IMR-90 (cell line): ENCODE measurements at places on chromosomes 5 and 9. TPM values are rescaled to one million over a fixed set of nuclear protein-coding genes. Genes with fewer than 3 reads are reported as not detected.

DNA sequence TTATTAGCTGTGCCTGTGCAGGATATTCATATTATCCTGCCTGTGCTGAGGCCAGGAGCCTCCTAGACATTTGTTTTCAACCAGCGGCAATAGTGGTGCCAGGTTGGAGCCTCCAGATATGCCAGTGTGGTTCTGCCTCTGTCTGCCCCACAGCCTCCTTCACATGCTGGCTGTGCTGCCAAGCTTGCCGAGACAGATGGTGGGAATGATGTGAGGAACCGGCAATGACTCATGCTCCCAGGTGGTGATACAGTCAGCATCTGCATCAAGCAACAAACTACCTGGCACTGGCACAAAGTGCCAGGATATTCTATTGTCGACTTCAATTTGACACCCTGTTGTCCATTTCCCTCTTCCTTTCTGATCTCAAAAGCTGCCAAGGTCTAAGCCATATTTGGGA is 285.7 kb downstream of the CHSY3 start:
- DNase-seq: no peak
- no peaks in the 10 kb centered on the region for H3K4me1 ChIP-seq
- no peaks in the 10 kb centered on the region for H3K27me3 ChIP-seq
- no peak overlapping the region for H3K4me3 ChIP-seq
- no peaks in the 10 kb centered on the region for H3K36me3 ChIP-seq

- H3K4me1 ChIP-seq: 0 out of 2 replicates have a peak, but pooled peaks cover under 1% of the 10 kb centered on the region
- no peak for DNase-seq
- peaks cover 4% of the 10 kb centered on the region for H3K36me3 ChIP-seq
- no peaks in the 10 kb centered on the region for H3K27me3 ChIP-seq
- no peak overlapping the region for H3K4me3 ChIP-seq
Observed at GRCh38 chr9:128765499-128765898, 6.2 kb downstream of the ZER1 start.

DNA sequence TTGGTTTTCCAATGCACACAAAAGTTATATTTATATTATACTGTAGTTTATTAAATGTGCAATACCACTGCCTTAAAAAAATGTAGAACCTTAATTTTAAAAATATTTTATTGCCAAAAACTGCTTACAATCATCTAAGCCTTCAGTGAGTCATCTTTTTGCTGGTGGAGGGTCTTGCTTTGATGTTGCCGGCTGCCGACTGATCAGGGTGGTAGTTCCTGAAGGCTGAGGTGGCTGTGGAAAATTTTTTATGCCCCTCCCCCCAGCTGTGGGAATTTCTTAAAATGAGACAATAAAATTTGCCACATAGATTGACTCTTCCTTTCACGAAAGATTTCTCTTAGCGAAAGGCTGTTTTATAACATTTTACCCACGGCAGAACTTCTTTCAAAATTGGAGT is 75.9 kb upstream of the SLC25A51 start:
- DNase-seq: no peak
- no peaks in the 10 kb centered on the region for H3K27me3 ChIP-seq
- H3K4me1 ChIP-seq: peaks cover 20% of the 10 kb centered on the region
- H3K27ac ChIP-seq: no peak overlapping the region
- peaks cover 8% of the 10 kb centered on the region; the same call in 1 of the 2 replicates for H3K36me3 ChIP-seq

The RNF208 gene
- total RNA-seq: not detected in 2 replicates

DNA sequence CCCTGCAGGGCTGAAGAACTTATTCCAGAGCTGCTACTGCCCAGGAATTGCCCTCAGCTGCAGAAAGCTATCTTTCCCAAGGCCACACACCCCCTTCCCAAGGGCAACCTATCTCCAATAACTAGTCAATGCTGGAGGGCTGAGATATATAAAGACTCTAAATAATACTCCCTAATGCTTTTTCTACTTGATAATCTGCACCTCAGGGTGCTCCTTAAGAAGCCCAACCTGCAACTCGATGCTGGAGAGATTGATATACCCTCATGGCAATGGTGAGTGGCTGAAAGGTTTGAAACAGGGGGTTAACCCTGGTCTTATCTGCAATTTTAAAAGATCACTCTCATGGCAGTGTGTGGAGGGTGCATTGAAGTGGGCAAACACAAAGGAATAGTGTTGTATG is 142.7 kb upstream of the APC start:
- no peak overlapping the region for H3K27ac ChIP-seq
- H3K36me3 ChIP-seq: no peaks in the 10 kb centered on the region
- H3K27me3 ChIP-seq: no peaks in the 10 kb centered on the region; the same call in none of the 2 replicates
- no peak for DNase-seq
- no peaks in the 10 kb centered on the region for H3K4me1 ChIP-seq

DNA sequence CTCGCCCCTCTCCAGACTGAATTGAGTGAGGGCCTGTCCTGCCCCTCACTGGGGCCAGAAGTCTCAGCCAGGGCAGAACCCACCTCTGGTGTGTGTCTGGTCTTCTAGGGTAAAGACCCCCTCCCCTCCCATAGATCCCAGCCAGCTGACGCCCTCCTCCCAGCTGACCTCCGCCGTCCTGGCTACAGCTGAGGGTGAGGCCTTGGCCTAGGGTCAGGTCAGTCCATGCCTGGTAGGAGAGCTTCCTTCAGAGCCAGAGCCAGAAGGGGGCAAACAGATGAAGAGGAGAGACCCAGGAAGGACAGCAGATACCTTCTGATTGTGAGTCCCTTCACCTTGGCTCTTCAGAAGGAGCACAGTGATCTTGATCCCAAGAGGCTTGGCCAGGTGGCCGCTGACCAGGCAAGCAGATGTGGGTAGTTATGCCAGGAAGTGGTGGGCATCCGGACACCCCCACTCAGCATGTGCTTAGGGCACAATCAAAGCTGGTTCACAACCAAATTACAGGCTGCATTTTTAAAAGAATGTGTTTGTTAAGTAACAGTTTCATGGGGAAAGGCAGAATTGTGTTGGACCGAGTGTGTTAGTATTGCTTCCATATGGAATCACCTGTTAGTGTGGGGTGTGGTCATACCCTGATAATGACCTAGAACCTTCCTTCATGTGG is 29.9 kb downstream of the JADE2 start:
- DNase-seq: no peak
- H3K36me3 ChIP-seq: peaks cover 25% of the 10 kb centered on the region
- no peaks in the 10 kb centered on the region for H3K27me3 ChIP-seq

- no peak overlapping the region for H3K27ac ChIP-seq
- H3K36me3 ChIP-seq: no peaks in the 10 kb centered on the region
- no peaks in the 10 kb centered on the region for H3K4me1 ChIP-seq
- no peak for DNase-seq
- H3K4me3 ChIP-seq: no peak overlapping the region
Observed at GRCh38 chr9:105865285-105865684, 170.9 kb downstream of the TMEM38B start.

The BRINP1 gene
- total RNA-seq: under 0.01 TPM in 1 of 2 replicates, not detected in the other

GRCh38 chr9:93960221-93960970 is 5.2 kb upstream of the BARX1 start:
- H3K4me1 ChIP-seq: peaks cover 1% of the 10 kb centered on the region; the same call in 1 of the 2 replicates
- no peak overlapping the region for H3K27ac ChIP-seq
- no peak for DNase-seq
- H3K4me3 ChIP-seq: no peak overlapping the region

DNA sequence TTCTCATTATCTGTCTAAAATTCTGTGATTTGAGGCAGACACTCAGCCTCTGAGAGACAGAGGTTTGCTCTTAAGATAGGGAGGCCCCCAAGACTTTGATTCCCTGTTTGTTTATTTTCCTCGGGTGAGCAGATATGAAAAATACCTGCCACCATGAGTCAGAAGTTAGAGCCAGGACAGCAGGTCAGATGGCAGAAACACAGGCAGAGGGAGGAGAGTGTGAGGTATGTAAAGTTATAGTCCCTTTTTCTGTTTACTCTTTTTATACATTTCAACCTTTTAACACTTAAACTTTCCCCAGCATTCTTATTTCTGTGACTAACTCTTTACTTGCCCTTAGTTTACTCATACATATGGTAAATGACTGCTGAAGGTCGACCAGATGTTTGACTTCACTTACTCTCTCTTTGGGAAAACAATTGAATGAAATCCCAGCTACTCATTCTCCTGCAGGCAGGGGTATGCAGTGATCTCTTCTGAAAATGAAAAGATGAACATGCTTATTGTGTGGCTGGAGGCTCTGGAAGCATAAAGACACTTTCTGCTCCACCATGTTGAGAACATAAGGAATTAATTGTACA is 383.8 kb downstream of the NTRK2 start:
- no peaks in the 10 kb centered on the region for H3K4me1 ChIP-seq
- H3K36me3 ChIP-seq: no peaks in the 10 kb centered on the region
- H3K27me3 ChIP-seq: no peaks in the 10 kb centered on the region
- no peak overlapping the region for H3K27ac ChIP-seq

The ZNF883 gene
- total RNA-seq: 0.54 and 0.83 TPM in 2 replicates

The GRM6 gene
- total RNA-seq: not detected in 2 replicates

The OMD gene
- total RNA-seq: not detected in 2 replicates

The KLF4 gene
- total RNA-seq: 1.3 and 2.2 TPM in 2 replicates

- H3K27ac ChIP-seq: peak within 1 kb of the TSS; percentile 44
- peak within 1 kb of the TSS; percentile 48 for H3K4me3 ChIP-seq
- no peaks in the 10 kb centered on the region; the same call in 1 of the 2 replicates for H3K27me3 ChIP-seq
- H3K36me3 ChIP-seq: peaks cover 4% of the 10 kb centered on the region; the same call in 1 of the 2 replicates
- no peaks in the 10 kb centered on the region for H3K4me1 ChIP-seq
Observed at GRCh38 chr5:141343242-141343952, at the start of gene PCDHGA3. Gene PCDHGA3 (plus strand): TSS chr5:141343829. CDS start chr5:141344034, 205 bp downstream.

The CDO1 gene
- total RNA-seq: 3.3 and 8.6 TPM in 2 replicates

GRCh38 chr9:109440797-109441287 is 57.3 kb downstream of the PTPN3 start:
- peak; percentile 90 for DNase-seq
- no peaks in the 10 kb centered on the region for H3K4me1 ChIP-seq
- no peak overlapping the region for H3K4me3 ChIP-seq
- H3K27ac ChIP-seq: no peak overlapping the region
- H3K36me3 ChIP-seq: no peaks in the 10 kb centered on the region
- H3K27me3 ChIP-seq: peaks cover 6% of the 10 kb centered on the region; the same call in 1 of the 2 replicates

The CCT5 gene
- total RNA-seq: 481 and 875 TPM in 2 replicates

DNA sequence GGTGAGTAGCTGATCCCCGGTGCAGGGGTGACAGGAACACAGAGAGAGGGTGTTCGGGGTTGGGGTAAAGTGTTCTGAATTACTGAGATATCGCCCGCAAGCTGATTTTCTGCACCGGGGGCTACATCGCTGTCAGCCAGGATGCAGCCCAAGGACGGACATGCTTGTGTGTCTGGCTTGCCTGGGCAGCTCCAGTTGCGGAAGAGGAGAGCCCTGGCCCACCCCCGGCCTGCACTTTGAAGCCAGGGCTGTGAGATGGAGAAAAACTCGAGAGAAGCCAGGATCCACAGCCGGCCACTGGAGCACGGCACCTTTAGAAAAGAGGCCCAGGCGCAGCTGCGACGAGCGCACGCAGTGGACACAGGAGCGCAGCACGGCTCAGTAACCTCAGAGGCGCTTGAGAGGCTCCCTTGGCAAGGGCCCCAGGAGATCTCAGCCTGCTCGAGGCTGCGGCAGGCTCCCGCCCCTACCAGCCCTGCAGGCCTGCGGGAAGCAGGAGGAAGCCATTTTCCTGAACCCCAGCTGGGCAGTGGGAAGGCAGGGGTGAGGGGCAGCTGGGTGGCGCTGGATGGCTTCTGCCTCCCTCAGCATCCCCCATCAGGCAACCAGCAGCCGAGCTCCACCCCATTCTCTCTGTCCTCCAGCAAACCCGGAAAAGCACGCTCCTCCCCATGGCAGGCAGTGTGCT is 59.2 kb downstream of the C9orf50 start:
- H3K27ac ChIP-seq: peak overlapping the region; percentile 30; the same call in 1 of the 2 replicates
- no peak overlapping the region for H3K4me3 ChIP-seq
- H3K36me3 ChIP-seq: no peaks in the 10 kb centered on the region
- peaks cover 23% of the 10 kb centered on the region for H3K4me1 ChIP-seq
- H3K27me3 ChIP-seq: no peaks in the 10 kb centered on the region

GRCh38 chr5:135881819-135882218 is 13.8 kb downstream of the IL9 start:
- H3K36me3 ChIP-seq: no peaks in the 10 kb centered on the region
- H3K4me3 ChIP-seq: no peak overlapping the region
- no peak overlapping the region for H3K27ac ChIP-seq
- DNase-seq: no peak
- H3K4me1 ChIP-seq: no peaks in the 10 kb centered on the region

- H3K4me1 ChIP-seq: peaks cover 19% of the 10 kb centered on the region
- H3K4me3 ChIP-seq: no peak overlapping the region
- H3K27me3 ChIP-seq: no peaks in the 10 kb centered on the region
- DNase-seq: no peak
- no peak overlapping the region for H3K27ac ChIP-seq
Observed at GRCh38 chr9:133709015-133709611, 29.0 kb downstream of the SARDH start.

DNA sequence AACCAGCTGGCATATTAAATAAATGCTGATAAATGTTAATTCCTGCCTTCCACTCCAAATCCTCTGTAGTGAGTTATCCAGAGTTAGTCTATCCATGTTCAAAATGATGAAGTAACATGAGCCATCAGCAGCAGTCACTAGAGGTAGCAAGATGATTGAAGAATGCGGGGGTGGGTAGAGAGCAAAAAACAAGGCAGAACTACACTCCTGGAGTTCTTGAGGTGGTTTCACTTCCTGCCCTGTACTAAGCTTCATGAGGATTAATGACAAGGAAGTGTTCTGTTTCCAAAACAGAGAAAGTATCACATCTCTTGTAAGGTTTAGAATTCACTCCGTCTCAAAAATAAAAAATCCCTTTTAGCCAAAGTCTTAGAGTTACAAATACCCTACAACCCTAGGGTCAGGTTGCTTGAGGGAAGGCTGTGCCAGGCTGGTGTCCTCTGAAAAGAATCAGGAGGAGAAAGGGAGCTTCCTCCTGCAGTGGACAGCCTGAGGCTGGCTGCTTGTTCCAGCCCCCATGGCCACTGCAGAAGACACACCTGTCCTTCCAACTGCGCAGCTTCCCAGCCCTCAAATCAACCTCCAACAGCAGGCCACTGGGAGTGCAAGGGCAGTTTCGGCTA is 180.2 kb downstream of the DENND1A start:
- no peak overlapping the region for H3K27ac ChIP-seq
- DNase-seq: peak; percentile 20
- H3K36me3 ChIP-seq: no peaks in the 10 kb centered on the region
- no peaks in the 10 kb centered on the region for H3K27me3 ChIP-seq

- H3K27me3 ChIP-seq: no peaks in the 10 kb centered on the region
- H3K36me3 ChIP-seq: no peaks in the 10 kb centered on the region
- no peak overlapping the region for H3K4me3 ChIP-seq
- peaks cover 32% of the 10 kb centered on the region for H3K4me1 ChIP-seq
- peak overlapping the region; percentile 2 for H3K27ac ChIP-seq
Observed at GRCh38 chr9:134551644-134552348, 89.8 kb upstream of the COL5A1 start.
